ENCODE measurements at places on chromosomes 11 and 22.
A peak's percentile ranks its signal among the peaks of the same experiment; 100 is the strongest.

DNA sequence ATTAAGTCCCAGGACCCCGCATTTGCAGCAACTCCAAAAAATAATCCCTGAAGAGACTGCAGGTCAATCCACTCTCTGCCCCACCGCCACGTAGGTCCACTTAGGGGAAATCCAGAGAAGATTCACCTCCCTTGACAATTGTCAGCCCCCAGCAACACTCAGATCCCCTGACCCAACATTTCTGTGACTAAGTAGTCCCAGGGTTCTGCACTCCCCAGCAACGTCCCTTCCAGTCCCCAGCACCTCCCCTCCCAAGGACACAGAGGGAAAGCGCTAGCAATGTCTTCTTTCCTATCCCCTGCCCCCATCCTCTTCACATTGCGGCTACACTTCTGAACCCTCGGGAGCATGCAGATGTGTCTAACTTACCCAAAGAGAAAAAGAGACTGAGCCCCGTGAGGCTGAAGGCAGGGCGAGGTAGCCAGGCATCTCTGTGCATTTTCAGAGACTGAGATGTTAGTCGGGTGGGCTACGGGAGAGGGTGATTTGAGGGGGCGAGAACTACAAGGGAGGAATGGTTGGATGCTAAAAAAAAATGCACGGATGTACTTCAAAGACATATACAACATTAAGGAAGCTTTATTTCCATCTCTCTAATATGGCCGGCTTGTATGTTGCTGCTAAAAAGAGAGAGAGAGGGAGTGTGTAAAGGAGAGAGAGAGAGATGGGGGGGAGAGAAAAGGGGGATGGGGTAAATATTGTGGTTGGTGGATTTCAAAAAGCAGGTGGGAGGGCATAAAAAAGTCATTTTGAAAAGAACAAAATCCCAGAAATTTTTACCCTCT, at the start of gene SCN2B:
Gene SCN2B, minus strand, starts transcription at position 647 of the 785 bp plus-strand sequence. Its CDS starts 208 bp downstream, at position 439.
- no peak for DNase-seq

DNA sequence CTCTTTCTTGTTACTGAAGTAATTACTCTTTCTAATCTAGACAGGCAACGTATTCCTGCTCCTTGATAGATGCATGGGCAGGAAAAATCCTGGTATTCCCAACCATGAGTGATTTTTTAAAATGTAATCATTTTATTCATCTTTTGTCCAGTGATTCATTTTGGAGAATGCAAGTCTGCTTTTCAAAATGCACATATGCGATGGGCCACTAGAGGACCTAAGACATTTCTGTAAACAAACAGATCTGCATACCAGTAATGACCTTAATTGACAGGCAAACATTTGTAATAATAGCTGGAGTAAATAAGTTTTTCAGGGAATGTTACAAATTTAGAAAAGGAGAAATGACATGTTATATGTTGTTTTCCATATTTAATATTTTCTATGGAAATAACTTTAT, 1167.6 kb downstream of the JRKL start:
- DNase-seq = no peak

DNA sequence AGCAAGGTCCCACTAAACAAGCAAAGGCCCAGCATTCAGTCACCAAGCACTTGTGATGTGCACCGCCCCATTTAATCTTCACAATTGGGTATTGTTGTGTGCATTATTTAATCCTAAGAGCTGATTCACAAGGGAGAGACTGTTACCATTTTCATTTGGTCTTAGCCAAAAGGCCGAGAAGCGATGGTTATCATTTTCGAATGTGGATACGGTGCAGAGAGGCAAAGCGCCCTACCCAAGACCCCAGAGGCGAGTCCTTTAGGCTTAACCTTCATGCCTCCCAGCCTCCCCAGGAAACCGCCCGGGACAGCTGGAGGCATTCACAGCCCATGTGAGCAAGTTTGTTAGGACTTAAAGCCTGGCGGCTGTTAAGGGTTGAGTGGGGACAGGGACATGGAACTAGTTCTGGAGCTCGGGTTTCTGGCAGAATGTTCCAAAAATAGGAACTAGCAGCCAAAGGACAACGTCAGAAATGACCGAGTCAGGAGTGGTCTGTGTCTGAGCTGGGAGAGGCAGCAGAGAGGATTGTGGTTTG, 13.0 kb upstream of the UPK3A start:
- DNase-seq = no peak

GRCh38 chr22:35542157-35542938, 1.7 kb downstream of the RASD2 start:
- DNase-seq = no peak

DNA sequence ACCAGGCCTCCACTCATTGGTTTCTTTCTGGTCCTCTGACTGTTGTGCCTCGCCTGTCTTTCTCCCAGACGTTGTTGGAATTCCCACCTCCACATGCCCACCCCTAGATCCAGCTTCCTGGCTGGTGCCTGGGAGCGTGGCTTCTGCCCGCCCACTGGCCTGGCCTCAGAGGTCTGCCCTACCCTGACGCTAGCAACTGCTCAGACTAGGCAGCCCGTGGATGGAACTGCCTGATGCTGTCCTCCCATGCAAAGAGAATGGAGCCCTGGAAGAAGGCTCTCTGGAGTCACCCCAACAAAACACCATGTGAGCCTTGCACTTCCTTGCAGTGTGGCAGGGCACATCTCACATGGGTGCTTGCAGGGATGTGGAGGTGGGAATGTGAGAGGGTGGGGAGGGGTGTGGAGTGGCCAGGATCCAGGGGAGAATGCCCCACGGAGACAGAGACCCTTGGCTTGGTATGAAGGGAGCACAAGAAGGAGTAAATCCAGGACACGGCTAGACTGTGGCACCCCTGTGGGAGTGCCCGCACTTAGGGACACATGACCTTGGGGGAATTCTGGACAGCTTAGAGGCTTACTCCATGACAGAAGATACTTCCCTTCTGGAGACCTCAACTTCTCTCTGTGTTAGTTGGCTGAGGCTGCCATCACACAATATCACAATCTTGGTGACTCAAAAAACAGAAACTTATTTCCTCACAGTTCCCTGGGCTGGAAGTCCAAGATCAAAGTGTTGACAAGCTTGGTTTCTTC, 22.5 kb upstream of the ADA2 start:
- DNase-seq = no peak

DNA sequence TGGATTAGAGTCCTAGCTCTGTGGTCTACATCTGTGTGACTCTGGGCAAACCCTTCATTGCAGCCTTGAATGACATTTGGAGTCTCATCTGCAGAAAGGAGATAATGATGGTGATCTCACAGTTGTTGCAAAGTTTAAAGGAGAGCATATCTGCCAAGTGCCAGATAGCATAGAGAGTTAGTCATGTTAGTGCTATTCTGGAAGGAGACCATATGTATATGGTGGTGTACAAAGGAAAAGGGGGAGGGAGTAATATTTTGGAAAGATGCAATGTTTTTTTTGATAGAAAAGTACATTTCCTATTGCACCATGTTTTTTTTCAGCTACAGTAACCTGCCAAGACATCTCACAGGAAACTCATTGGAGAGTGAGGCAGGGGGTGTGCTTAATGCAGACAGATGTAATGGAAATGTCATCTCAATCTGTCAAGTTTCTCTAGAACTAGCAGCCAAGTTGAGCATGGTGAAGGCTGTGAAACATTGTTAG, 92.1 kb upstream of the NARS2 start:
- DNase-seq = no peak

DNA sequence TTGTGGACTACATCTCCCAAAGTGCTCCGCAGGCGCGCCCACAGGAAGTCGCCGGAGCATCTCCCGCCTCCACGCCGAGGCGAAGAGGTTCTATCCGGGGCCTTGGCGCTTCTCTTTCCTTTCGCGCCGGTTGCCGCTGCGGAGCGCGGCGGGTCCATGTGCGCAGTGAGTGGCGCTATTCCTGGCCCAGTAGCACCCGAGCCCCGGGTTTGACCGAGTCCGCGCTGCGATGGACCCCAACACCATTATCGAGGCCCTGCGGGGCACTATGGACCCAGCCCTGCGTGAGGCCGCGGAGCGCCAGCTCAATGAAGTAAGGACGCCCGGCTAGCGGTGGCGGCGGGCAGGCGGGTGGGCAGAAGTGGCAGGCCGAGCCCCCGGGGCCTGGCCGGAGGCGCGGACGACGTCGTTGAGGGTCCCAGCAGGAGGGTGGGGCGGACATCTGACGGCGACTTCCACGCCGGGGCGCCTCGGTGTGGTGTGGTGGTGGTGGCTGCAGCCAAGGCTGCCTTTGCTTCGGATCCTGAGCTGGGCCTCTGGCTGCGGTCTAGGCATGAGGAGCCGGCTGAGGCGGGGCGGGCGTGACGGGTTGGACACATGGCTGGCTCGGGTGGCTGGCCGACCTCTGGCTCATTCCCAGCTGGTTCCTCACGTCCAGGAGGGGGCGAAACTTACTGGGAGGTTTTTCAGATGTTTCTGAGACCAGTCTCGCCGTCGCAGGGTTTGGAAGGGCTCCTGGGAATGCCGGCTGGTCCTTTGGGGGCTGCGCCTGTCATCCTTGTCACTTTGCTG, at the start of gene IPO7:
Gene IPO7, plus strand, starts transcription at position 118 of the 792 bp plus-strand sequence. Its CDS starts 112 bp downstream, at position 230.
- peak; percentile 71 for DNase-seq

DNA sequence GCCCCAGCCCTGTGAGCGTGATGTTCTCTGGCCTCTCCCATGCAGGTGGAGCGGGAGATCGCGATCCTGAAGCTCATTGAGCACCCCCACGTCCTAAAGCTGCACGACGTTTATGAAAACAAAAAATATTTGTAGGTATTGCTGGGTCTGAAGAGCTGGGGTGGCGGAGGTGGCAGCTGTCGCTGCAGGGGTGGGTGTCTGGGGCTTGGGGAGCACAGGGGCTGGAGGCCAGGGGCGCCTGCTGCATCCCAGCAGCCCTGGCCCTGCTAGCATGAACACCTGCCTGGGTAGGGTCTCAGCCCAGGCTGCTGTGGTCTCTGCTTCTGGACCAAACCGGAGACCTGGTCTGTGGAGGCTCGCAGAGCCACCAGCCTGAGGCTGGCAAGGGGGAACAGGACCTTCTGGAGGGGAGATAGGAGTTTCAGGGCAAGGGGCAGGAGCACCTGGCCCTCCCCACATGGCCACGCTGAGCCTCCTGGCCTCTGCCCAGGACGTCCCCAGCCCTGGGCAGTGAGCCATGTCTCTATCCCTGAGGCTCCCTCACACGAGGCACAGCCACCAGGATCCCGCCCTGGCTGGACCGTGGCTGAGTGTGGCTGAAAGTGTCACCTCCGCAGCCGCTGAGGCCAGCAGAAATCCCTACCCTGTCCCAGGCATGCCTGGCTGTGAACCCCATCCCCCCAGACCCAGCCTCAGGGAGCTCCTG, 48.2 kb downstream of the MOB2 start:
- DNase-seq = no peak

DNA sequence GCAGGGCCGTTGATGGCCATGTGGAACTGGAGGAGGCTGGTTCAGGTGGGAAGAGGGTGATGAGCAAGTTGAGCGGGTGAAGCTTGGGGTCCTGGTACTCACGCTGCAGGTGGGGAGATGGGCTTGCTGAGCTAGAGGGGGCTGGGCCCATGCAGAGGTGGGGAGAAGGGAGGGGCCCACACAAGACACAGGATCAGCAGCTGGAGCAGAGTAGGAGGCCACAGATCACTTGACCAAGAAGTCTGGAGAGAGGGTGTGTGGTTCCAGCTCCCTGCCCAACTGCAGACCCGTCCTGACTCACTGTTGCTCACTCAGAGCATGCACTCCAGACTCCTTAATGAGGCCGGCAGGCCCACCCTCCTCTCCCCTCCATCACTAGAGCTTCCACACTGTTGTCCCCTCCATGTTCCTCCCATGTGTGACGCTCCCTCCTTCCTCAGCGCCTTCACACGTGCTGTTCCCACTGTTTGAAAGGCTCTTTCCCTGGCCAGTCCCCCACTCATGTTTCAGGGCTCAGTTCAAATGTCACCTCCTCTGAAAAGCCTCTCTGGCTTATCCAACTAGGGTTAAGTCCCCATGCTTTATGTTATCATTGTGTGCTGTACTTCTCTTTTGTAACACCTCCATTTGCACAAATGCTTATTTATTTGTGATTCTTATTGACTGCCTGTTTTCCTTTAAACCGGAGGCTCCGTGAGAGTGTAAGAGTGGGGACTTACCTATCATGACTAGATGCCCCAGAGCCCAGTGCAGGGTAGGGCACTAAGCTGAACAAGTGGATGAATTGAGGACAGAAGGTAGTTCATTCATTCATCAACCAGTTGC, 2.3 kb downstream of the CCDC86 start:
- DNase-seq = no peak

DNA sequence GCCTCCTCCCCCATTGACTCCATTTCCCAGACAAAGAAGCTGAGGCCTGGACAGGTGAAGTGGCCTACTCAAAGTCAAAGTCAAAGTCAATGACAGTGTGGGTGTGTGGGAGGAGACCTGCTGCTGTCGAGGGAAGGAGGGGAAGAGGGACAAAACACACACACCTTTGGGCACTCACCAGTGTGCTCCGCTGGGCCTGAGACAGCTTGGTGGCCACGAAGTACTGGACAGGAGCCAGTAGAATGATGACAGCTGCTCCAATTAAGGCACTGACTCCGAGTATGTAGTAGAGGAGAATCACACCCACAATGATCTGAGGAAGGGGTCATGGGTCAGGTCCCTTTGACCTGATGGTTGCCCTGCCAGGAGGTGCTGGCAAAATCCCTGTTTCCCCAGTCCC, 33.6 kb downstream of the ABCC8 start:
- no peak for DNase-seq

- DNase-seq = no peak
Measured at GRCh38 chr22:28822930-28823551, 22.7 kb upstream of the XBP1 start.

- no peak for DNase-seq
Measured at GRCh38 chr11:16070573-16070972, 285.8 kb downstream of the SOX6 start.

DNA sequence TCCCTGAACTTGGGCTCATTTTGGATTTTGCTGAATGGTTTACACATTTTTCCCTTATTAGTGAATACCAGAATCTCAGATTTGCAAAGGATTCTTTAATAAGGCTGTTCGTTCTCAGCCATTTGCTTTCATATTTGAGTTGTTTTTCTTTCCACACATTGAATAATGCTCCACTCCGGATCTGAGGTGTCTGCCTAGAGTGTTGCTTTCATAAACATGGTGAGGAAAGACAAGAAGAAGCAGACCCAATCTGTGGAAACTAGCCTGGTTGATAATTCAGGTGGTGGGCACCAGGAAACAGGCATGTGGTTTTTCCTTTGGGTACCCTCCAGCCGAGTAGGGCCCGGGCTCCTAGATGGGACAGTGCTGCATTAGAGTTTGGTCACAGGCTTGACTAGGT, 35.0 kb downstream of the LDLRAD3 start:
- no peak for DNase-seq

DNA sequence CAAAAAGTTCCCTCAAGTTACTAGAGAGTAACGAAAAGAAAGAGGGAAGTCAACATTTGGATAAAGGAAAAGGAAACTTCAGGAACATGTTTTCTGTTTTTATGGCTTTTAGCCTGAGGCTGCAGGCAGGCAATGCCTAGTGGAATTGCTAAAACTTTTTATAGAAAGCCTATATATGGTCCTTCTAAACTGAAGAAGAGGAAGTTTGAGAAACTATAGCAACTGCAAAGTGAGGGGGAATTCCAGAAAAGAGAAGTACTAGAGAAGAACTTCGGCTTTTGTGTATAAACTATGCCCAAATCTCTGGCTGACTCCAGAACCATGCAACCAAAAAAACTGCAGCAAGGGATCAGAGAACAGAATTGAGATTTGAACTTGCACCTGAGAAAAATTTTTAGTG, 74.3 kb upstream of the ARHGAP42 start:
- DNase-seq = no peak

- no peak for DNase-seq
Measured at GRCh38 chr22:19022755-19023154, 86.7 kb upstream of the PRODH start.

Data from stimulated activated CD4-positive, alpha-beta T cell treated with anti-CD3 and anti-CD28 coated beads, Interleukin-1b, Interleukin-23, amount 100 ng/mL, for 1 hour (primary cell).